Daoy (cell line): ENCODE measurements at places on chromosomes 3 and 15. TPM values are rescaled to one million over a fixed set of nuclear protein-coding genes. Genes with fewer than 3 reads are reported as not detected.
A peak's percentile ranks its signal among the peaks of the same experiment; 100 is the strongest.

DNA sequence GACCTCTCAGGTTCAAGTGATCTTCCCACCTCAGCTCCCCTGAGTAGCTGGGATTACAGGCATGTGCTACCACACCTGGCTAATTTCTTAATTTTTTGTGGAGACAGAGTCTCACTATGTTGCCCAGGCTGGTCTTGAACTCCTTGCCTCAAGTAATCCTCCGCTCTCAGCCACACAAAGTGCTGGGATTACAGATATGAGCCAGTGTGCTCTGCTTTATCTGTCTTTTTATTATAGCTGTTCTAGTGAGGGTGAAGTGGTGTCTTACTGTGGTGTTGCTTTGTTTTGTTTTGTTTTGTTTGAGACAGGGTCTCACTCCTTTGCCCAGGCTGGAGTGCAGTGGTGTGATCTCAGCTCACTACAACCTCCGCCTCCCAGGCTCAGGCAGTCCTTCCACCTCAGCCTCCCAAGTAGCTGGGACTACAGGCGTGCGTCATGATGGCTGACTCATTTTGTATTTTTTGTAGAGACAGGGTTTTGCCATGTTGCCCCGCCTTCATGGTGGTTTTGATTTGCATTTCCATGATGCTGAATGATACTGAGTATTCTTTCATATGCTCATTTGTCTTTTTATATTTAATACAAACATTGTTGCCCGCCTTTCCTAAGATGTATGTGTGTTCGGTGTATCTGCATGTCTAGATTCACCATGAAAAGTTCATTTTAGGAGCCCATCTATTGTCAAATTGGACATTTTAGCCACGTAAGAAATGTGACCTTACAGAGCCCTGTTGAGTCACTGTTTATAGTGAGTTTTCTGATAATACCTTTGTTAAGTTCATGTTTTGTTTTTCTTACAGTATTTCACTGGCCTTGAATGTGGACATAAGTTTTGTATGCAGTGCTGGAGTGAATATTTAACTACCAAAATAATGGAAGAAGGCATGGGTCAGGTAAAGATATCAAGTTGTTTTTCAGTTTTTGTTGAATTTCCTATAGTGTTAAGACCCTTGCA, 80.6 kb downstream of the ARIH1 start:
- DNase-seq: peak; percentile 78

GRCh38 chr3:64992530-64993285, 304.9 kb upstream of the ADAMTS9 start:
- DNase-seq: no peak

- DNase-seq: peak; percentile 58
These were observed 22.9 kb downstream of the MITF start for GRCh38 chr3:69761896-69762767.

- peak; percentile 4 for DNase-seq
These were observed 17.9 kb upstream of the FAN1 start for GRCh38 chr15:30885814-30886213.

DNA sequence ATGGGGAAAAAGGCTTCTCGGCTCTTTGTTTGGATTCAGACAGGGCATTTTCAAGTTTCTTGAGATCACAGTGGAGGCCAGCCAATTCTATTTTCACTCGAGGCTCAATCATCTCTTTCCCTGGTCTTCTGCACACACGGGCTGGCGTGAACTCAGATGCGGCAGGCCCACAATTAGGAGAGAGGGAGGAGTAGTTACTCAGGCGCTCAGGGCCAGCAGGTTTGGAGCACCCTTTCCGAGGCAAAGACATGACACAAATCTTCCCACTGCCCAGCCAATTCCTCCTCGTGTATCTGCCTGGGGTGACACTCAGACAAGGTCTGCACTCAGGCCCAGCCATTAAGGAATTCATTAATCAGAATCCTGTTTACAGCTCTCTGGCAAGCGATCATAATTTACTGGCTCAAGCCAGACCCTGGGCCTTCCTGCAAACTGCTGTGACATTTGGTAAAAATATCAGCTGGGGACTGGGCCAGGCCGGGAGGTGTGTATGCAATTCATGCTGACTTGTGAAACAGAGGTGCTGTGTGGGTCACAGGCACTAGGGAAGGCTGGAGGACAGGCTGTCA, 68.1 kb upstream of the TLE3 start:
- no peak for DNase-seq

GRCh38 chr15:57370929-57371328, 5.4 kb upstream of the CGNL1 start:
- no peak for DNase-seq

- no peak for DNase-seq
These were observed 60.9 kb upstream of the FSIP1 start for GRCh38 chr15:39843565-39843964.

DNA sequence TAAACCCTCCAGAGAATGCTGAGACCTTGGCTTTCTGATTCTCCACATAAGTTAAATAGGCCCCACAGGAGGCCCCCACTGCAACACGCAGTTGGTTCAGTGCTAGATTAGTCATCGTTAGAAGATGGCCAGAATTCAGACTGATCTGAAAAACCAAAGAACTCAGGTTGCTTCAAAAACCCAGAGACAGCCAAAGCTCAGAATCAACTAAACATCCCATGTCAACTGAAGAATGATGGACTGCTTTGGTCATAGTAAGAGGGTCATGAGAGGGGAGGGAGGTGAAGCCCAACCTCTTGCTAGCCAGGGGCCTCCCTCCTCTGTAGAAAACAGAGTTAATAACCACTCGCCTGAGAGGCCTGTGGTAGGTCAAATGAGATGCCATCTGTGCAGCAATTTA, 93.1 kb downstream of the AKAP13 start:
- peak; percentile 15 for DNase-seq

- DNase-seq: no peak
These were observed 149.0 kb downstream of the PGPEP1L start for GRCh38 chr15:98858610-98859023.

GRCh38 chr3:30342318-30343060, 263.9 kb upstream of the TGFBR2 start:
- peak; percentile 89 for DNase-seq

DNA sequence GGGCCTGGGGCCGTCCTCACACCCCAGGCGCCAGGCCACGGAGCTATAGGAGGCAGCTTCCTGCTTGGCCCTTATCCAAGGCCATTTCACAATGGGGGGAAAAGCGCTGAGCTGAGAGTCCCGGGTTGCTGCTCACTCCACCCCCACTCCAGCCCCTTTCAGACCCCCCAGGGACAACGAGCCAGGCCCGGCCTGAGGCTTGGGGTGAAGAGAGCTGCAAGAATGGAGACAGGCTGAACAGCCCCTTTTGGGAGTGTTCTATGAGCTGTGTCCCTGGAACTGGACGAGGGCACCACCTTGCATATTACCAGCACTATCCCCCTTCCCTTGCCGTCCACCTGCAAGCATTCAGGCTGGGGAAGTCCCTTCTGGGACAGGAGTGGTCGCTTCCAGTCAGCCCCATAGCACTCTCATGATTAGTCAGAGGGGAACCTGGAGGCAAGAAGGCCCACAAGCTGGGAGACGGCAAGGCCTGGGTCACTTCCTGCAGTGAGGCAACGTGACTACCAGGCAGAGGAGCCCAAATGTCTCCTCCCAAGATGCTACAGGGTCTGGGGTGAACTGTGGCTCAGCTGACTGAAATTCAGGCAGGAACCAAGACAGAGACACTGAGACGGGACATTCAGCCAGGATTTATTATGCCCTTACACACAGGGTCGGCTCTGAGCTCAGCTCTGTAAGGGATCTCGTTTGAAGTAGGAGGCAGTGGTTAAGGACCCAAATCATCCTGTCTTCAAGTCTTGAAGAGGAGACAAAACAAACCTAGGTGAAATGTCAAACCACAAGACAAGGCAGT, 8.6 kb upstream of the SRP14 start:
- DNase-seq: peak; percentile 88

GRCh38 chr3:167785790-167786189, 50.3 kb downstream of the SERPINI1 start:
- DNase-seq: no peak

- no peak for DNase-seq
These were observed 237.8 kb upstream of the NR2E3 start for GRCh38 chr15:71572452-71573053.

DNA sequence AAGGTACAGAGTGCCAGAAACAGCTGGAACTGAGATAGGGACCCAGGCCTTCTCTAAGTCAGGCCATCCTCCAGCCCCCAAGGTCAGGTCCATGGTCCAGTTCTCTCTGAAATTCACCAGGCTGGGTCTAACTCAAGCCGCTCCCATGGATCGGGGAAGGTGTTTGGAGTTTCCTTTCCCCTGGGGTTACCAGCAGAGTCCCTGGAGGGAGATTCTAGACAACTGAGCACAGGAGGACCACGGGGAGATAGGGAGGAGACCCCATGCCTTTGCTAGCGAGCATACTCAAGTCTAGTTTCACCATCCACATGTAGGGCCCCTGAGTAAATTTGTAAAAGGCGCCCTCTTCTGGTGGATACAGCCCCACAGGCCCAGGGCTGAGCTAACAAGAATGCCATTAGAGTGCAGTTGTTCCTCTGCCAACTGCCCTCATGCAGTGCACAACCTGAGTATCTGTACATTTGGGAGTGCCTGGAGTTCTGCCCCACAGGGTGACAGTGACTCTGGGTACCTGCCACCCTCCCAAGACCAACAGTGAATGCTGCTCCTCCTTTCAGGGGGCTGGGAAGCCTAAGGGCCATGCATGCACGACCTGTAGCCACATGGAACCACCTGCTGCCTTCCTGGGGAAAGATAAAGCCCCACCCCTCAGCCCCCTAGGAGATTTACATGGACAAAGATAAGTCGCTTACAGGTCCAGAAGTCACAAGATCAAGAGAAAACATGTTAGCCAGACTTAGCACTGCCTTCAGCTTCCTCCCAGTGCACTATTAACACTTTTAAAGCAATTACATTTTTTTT, 89.0 kb downstream of the IQSEC1 start:
- peak; percentile 45 for DNase-seq

DNA sequence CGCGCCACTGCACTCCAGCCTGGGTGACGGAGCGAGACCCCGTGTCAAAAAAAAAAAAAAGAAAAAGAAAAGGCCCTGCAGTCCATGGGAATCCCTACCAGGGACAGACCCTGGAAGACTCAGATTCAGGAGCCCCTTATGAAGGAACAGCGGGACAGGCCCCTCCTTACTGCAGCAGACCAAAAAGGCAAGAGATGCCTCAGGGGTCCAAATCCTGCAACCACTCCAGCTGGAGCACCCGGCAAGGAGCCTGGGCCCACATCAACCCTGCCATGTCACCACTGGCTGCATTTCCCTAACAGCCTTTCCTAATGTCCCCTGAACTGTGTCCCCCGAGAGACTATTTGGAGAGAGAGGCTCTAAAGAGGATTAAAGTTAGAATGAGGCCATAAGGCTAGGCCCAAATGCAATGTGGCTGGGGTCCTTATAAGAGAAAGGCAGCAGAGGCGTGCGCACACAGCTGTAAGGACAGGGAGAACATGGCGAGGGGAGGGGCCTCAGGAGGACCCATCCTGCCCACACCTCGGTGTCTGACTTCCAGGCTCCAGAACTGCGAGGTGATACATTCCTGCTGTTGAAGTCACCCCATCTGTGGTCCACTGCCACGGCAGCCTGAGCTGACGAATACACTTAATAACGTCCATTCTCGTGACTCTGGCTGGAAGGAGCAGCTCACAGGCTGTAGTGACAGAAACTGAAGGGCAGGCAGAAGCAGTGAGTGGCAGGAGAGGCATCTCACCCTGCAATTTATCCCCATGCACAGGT, 78.1 kb downstream of the ATP10A start:
- DNase-seq: peak; percentile 86

DNA sequence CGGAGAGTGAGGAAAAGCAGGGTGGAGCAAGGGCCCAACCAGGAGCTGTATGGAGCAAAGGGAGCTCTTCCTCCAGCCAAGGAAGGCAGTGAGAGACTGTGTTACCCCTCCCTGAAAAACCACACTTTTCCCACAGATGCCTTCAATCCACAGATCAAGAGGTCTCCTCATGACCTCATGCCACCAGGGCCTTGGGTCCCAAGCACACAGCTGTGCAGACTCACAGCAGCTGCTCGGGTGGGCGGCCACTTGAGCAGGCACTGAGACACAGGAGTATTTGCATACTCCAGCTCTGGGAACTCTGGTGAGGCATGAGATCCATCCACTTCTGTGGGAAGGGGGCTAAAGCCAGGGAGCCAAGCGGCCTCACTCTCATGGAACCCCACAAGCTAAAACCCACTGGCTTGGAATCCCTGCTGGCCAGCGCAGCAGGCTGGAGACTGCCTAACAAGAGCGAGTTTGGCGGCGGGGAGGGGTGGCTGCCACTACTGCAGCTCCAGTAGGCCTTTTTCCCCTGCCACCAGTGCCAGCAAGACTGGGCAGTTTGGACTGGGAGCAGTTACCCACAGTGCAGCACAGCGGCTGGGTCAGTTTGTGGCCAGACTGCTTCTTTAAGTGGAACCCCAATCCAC, 880.6 kb upstream of the ARPP21 start:
- DNase-seq: no peak

- DNase-seq: no peak
These were observed 39.9 kb downstream of the FEM1B start for GRCh38 chr15:68317281-68318007.

DNA sequence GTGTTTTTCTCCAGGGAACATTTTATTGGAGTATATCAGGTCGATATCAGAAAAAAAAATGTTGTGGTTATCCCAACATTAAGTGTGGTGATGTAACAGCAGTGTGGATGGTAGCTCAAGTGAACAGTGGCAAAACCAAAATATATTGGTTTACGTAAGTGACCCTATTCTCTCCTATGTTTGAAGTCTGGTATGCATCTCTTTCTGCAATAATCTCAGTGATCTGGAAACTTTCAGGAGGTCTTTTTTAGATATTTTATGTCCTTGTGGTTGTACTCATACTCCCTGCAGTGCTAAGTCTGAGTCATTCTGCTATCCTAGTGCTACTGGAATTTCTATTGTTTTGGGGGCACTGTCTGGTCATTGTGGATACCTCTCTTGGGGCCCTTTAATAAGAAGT, 137.9 kb downstream of the SNRPN start:
- peak; percentile 49 for DNase-seq

GRCh38 chr3:188326111-188326510, 172.2 kb downstream of the LPP start:
- DNase-seq: no peak

DNA sequence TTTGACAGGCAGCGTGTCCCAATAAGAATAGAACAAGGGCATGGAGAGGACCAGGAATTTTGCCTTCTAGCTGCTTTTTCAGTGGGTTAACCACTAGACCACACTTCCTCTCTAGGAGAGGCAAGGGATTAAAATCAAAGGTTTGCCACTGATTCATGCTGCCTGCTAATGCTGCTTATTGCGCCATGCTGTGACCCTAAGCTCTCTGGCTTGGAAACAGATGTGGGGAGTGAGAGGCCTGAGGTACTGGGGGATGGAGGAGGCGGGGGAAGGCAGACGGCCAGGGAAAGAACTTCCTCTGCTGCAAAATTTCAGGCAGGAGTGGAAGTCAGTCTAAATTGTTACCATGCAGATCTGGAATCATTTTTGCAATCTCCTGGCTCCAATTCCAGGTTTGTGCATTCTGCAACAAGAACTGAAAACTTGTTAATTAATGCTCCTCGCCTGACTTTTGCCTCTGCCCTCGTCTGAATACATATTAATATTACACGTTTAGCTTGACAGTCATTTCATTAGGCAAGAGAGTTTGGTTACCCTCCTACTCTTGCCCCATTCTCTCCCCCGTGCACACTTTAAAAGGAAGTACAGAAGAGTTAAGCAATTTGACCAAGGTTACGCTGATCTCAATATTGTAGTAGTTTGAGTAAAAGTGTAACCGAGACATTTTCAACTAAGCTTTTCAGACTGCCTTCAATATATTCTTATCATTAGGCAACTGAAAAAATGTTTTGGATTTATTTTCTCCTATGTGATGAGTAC, 121.7 kb upstream of the SPRED1 start:
- peak; percentile 94 for DNase-seq

The ATOSA gene
- total RNA-seq: 9.7 and 12.2 TPM in 2 replicates

The FRMD4B gene
- 1.7 and 1.8 TPM in 2 replicates for total RNA-seq

The CCDC54 gene
- total RNA-seq: not detected in 2 replicates
